Right cardiac atrium (tissue), 5 donors: ENCODE measurements at places on chromosomes 12 and 14. TPM values are rescaled to one million over a fixed set of nuclear protein-coding genes. Genes with fewer than 3 reads are reported as not detected.
A peak's percentile ranks its signal among the peaks of the same experiment; 100 is the strongest.

CSRP2 gene
- 5.0 TPM for total RNA-seq

FKBP11 gene
- 10.6 TPM for total RNA-seq

SERPINA9 gene
- not detected for total RNA-seq

ZDHHC22 gene
- total RNA-seq, result not detected

SERPINA12 gene
- not detected for total RNA-seq

- DNase-seq, result no peak
Observed at GRCh38 chr14:45998554-45998953, 653.0 kb downstream of the RPL10L start.

GRCh38 chr12:20492251-20492760, 124.0 kb downstream of the PDE3A start:
- no peak for DNase-seq

DNA sequence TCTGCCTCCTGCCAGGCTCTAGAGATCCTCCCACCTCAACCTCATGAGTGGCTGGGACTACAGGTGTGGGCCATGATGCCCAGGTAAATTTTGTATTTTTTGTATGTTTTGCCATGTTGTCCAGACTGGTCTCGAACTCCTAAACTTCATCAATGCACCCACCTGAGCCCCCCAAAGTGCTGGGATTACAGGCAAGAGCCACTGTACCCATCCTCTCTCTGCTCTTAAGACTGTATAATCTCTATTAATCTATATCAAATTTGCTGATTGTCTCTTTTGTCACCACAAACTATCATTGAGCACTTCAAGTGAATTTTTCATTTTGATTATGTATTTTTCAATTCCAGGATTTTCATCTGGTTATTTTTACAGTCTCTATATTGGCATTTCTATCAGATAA, 440.3 kb downstream of the NOVA1 start:
- no peak for DNase-seq

- DNase-seq, result no peak
Observed at GRCh38 chr12:125038976-125039625, 26.1 kb upstream of the AACS start.

DNA sequence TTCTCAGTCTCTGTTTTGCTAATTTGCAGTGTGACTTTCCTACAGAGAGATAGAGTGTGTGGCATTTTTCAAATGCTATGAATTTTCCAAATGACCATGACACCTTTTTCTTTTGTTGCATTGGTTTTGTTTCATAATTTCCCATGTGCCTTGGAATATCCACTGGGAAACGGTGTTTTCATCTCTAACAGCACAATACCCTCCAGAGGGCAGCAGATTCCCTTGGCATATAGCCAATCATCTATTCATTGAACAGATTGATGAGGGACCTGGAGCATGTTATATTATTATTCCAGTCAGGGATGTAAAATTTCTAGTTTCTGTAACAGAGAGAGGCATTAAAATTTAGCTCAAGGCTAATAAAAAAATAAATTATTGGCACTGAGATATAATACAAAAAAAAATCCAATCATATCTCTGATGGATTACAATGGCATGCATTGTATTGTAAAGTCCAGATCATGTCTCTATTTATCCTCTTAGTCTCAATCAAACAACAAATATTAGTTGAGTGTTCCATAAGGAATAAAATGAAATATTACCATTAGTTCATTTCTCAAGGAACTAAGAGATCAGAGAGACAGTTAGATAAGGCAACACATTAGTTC, 29.6 kb upstream of the NTN4 start:
- no peak for DNase-seq

DNA sequence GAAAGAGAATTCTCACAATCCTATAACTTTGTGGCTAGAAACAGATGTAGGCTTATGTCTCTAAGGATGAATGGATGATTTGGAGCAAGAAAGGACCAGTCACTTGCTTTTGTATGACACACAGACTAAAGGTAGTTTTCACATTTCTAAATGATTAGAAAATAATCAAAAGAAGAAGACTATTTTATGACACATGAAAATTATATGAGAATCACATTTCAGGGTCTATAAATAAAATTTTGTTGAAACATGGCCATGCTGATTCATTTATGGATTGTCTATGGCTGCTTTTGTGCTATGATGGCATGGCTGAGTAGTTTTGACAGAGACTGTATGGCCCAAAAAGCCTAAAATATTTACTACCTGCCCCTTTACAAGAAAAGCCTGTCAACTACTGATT, 49.4 kb upstream of the FRMD6 start:
- DNase-seq, result no peak

GRCh38 chr12:101536069-101536674, 58.6 kb upstream of the MYBPC1 start:
- DNase-seq, result no peak

- DNase-seq, result no peak
Observed at GRCh38 chr12:92489781-92490180, 213.0 kb upstream of the PLEKHG7 start.

- no peak for DNase-seq
Observed at GRCh38 chr12:64995816-64996215, 125.3 kb downstream of the WIF1 start.

GRCh38 chr14:80324649-80325048, 113.3 kb upstream of the DIO2 start:
- no peak for DNase-seq

DNA sequence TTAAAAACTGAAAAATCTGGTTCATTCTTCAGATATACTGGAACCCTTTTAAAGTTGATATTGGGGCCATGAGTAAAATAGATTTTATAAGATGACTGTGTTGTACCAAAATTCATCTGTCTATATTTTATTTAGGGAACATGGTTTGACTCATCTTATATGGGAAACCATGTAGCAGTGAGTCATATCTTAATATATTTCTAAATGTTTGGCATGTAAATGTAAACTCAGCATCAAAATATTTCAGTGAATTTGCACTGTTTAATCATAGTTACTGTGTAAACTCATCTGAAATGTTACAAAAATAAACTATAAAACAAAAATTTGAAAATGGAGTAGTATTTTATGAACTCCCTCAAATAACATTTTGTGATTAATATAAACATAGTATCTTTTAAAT, 14.2 kb downstream of the PTGER2 start:
- DNase-seq, result no peak

DNA sequence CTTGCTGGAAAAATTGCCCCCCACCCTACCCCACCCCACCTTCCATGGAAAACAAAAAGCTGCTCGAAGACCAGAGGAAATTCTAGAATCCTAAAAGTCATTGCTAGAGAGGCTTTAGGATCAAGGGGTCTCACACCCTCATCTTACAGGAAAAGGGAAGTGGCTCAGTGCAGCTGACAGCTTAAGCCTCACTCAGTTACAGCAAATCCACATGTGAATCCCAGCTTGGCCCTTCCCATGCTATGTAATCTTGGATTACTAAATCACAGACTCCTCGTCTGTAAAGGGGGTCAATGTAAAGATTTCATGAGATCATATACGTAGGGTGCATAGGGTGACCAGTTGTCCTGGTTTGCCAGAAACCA, 25.9 kb downstream of the CMKLR1 start:
- DNase-seq, result no peak

DNA sequence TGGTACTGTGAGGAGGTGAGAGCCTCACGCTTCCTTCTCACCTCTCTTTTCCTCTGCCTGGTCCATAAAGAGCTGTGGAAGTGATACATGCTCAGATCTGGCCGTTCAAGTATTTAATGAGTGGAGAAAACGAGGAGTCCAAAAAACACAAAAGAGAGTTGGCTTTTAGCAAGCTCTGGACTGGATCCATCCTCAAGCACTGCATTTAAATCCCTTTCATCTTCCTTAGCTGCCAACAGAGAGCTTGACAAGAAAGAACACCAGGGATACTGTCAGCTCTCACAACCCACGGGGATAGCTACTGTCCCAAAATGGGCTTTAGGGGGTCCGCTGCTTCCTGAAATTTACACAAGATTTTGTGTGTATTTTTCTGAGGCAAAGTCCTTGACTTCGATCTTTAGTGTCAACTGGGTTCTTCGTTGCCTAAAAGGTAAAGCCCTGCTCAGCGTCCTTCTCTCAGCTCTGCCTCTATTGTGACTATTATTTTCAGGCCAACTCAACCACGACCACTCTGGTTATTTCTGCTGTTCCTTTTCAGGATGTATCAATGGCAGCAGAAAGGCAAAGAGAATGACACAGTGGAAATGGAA, 120.9 kb downstream of the TMTC1 start:
- DNase-seq, result no peak

DNA sequence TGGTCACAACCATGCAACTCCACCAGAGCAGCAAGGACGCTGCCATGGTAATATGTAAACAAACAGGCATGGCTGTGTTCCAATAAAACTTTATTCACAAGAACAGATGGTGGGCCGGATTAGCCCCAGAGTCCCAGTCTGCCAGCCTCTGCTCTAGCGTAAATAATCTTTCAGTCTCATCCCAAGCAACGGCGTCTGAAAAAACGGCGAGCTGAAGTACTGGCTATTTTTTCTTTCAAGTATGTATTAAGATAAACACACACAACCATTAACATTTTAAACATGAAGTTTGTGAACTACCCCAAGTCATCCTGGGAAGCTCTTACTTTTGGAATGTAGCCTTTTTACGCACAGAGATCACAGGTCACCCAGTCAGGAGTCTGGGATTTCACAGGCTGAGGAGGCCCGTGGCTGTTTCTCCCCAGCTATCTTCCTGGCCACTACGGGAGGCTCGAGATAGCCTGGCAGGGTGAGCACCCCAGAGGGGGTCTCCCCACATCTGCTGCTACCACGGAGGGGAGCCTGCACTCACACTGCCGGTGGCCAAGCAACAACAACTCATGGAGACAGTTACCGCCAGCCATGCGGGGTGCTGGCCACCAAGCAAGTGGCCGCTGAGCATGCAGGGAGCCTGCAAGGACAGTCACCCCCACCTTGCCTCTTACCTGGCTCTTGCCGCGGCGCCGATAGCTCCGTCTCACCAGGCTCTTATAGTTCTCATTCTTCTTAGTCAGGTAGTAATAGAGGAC, 124.6 kb downstream of the RFLNA start:
- DNase-seq, result peak; percentile 46

DNA sequence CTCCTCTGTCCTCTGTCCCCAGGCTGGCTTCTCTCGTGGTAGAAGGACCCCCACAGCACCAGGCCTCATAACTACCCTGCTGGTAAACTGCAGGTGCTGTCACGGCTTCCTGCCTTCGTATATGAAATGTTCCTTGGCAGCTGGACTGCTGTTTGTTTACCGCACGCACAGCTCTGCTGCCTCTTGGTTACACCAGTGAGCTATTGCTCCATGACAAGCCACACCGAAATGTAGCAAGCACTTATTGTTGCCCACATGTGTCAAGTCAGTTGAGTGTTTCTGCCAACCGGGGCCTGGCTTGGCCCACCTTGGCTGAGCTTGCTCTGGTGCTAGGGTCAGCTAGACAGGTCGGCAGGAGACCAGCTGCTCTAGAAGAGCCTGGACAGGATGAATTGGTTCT, 21.7 kb upstream of the TCL1B start:
- DNase-seq, result no peak

- DNase-seq, result no peak
Observed at GRCh38 chr14:78440356-78440894, 270.3 kb downstream of the NRXN3 start.

GRCh38 chr12:116547955-116548501, 11.2 kb upstream of the MAP1LC3B2 start:
- DNase-seq, result no peak

DNA sequence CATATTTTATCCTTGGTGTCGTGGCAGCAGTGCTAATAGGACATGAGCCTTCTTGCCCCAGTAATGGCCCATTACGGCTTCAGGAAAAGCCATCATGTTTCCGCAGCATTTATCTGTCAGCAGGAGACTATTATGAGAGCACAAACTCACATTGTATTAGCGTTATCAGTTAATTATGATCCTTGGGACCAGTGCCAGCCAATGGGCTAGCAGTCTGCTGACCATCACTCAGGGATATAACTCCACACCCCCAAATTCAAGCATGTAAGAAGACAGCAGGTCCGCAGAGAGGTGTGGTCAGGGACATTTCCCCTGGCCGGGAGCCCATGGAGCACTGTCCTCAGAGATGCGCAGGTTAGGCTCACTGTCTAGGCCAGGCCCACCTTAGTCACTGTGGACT, 4.9 kb upstream of the ESRRB start:
- no peak for DNase-seq

DNA sequence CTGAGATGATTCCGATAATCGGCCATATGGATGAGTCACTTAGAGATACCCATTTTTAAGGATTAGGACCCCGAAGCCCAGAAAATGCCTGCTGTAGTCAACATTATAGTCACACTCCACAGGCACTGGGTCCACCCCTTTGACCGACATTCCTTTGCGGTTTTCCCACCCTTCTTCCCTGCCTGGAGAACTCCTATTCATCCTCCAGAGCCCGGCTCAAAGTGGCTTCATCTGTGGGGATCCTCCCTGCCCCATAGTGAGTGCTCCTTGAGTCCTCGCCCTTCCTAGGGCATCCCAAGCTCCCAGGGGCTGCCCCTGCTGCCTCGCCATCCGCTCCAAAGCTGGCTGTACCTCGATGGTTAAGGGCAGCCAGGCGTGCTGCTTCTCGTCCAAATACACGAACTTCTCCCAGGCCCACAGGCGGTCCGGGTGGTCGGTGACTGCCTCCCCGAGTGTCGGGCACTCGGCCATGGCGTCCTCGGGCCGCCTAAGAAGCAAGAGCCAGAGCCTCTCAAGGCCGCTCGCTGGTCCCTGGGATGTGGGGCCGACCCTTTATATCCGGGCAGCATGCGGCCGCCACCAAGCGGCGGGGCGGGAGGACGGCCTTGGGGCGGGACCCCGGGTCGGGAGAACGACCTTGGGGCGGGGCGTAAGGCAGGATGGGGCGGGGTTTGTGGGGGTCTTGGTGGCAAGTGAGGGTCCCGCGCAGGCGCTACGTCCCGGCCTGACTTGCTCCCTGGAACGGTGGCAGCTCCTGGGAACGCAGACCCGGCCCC, at the start of gene TCL1A:
Gene TCL1A, minus strand, starts transcription at position 530 of the 776 bp plus-strand sequence. Its CDS starts 59 bp downstream, at position 471.
- DNase-seq, result no peak

- no peak for DNase-seq
Observed at GRCh38 chr14:101564819-101565698, 3.8 kb downstream of the DIO3 start.

DNA sequence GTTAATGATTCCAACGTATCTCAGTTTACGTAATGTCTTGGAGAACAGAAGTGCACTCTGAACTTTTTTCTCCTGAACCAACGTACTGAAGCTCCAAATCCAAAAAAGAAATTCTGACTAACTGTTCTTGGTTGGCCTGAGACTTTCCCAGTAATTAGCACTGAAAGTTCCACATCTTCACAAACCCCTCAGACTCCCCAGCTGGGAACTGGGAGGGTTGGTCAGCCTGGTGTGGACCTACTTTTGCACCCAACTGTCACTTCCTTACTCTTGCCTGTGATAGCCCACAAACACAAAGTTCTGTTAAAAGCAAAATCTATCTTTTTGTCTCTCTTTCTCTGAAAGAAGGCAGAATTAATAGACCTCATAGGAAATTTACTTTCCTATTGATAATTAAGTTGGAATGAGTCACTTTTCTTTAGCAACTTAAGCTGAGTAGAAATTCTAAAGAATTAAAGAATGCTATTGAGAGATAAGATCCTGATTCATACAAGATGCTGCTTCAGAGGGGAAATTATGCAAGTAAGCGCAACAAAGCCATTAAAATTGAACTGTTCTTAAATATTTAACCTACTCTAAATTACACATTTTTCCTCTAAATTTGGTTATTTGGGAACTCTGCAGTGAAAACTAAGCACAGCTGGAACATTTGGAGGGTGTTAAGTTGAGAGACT, 155.0 kb downstream of the EPS8 start:
- peak; percentile 20 for DNase-seq
